T-cell (primary cell): ENCODE measurements at places on chromosomes 7 and 10.

GRCh38 chr10:96125142-96125515, 5.0 kb upstream of the ZNF518A start:
- no peak for DNase-seq

DNA sequence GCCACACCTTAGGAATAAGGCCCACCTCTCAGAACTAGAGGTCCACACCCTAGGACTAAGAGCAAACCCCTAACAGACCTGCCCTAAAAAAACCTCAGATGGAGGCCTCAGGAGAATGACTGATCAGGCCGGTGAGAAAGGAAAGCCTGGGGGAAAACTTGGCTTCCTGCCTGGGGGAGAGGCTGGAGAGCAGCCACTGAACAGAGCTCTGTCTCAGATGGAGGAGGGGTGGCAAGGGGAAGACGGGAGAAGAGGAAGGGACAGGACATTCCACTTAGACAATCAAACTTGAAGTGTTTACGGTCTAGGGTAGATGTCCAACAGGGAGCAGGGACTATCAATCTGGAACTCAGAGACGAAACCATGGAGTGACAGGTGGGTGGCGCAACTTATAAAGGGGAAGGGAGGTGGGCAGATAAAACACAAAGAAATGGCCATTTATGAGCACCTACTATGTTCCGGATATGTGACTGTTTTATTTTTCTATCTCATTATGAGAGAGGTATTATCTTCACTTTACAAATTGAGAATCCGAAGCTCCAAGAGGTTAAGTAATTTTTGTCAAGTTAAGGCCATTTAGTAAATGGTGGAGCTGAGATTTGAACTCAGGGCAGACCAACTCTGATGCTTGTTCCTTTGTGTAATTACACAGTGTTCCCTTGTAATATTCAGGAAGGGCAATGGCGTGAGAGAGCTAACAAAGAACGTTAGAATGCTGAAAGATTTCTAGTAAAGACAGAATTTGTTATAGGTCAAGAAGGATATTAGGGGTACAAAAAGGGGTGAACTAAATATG, 82.6 kb downstream of the DNMBP start:
- DNase-seq: no peak

DNA sequence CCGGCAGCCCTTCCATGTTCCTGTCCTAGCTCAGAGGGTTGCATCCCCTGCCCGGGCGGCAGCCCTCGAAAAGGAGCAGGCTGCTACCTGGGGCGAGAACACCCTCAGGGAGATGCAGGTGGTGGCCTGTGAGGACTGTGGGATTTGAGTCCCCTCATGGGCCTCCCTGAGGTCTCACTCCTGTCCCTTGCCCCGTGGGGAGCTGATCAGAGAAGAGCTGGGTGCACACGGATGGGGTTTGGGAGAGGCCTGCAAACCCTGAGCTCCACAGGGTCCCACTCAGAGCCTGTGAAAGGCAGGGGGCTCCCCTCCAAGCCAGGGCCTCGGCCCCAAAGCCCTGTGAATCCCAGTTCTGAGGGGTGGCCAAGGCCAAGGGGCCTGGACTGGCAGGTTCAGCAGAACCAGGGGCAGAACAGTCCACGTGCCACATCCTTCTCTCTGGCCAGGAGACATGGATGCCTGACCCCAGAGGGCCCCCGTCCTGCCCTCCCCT, 424 bp upstream of the CYP2W1 start:
- DNase-seq: no peak

DNA sequence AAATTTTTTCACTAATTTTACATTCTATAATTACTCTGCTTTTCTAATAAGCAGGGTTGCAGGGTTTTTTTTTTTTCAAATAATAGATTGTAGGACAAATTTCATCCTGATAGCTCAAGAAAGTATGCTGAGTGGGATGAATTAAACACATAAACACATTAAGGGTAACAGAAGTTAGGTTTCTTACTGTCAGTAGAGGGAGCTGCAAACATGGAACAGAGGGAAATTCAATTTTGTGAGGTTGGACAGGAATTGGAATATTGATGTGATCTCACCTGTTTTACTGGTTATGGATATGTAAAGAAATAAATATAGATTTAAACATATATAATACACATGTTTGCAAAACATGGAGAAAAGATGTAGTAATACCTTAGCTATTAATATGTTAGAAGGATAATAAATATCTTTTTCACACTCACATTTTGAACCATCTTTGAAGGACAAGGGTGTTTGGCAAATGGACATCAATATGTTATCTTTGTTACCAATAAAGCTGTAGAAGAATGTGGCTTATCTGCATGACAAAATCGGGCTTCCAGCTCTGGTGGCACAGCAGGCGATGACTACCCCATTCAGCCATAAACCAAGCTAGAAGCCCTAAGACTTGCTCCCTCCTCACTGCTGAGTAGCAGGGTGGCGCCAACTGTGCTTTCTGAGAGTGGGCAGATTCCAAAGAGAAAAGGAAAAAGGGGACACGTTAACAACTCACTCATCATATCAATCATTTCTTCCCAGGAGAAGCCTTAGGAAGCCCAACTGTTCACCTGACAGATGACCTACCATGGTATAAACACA, 1257.4 kb downstream of the GATA3 start:
- no peak for DNase-seq

- no peak for DNase-seq
These were observed 7.5 kb downstream of the SNX13 start for GRCh38 chr7:17932770-17933169.

DNA sequence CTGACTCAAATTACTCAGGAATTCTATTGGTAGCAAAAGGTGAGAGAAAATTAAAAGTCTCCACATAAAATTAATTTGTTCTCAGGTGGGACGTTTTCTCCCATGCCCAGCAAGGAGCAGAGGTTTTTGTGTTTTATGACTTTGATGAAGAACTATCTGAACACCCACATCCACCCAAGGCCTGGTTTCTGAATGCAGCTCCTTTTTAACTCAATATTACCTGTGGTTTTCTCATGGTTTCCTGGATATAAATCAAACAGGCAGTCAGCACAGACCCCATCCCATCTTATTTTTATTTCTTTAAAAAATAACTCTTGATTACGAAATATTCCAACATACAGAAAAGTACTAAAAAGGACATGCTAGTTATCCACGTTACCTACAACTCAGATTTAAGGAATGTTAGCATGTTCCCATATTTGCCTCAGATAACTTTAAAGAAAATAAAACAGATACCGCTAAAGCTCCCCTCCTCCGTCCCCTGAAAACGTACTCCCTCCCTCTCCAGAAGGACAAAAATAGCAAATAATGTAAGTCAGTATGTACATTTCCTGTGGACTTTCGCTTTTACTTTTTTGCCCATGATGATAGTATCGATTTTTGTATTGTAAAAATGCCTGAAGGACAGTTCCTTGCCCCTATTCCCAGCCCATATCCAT, 43.4 kb downstream of the GLI3 start:
- no peak for DNase-seq

- DNase-seq: no peak
These were observed 27.0 kb downstream of the PDLIM1 start for GRCh38 chr10:95263864-95264226.

DNA sequence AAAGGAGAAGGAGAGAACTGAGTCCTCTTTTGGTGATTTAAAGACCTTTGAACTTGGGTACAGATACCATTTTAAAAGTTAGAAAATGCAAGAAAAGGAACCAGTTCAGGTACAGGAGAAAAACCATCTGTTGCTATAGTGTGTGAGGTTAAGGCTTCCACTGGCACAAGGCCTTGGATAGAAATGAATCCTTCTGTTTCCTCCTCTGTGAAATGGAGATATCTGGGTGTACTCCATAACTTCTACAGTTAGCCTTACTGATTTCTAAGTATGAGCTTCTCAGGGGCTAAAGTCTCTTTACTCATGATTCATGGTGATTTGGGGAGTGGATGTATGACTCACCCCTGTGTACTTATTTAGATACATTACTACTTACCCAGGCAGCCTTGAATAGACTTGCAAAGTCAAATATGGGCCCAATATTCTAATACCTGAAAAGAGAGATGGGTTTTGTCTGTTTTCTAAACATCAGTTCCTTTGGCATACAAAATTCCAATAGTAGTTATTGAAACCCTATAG, 117.2 kb upstream of the ADO start:
- DNase-seq: no peak

DNA sequence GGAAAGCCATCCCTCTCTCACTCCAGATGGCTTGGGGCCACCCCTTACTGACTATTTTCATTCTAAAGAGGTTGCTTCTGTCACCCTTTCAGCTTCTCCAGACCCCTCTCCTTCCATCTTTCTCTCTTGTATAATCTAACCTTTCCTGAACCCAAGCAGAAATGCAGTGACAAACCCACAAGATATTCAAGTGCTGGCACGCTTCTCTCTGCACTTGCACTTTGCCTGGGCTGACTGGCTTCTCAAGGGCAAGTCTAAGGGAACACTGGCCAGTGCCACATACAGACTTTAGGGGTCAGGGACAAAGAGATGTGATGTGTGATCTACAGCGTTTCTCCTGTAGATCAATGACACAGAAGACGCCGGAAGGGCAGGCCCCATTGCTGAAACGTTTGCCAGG, 150.4 kb upstream of the LANCL2 start:
- DNase-seq: no peak

- no peak for DNase-seq
These were observed 26.7 kb downstream of the DMBT1 start for GRCh38 chr10:122587098-122587760.

- no peak for DNase-seq
These were observed 27.0 kb downstream of the ABCC2 start for GRCh38 chr10:99809481-99809880.

DNA sequence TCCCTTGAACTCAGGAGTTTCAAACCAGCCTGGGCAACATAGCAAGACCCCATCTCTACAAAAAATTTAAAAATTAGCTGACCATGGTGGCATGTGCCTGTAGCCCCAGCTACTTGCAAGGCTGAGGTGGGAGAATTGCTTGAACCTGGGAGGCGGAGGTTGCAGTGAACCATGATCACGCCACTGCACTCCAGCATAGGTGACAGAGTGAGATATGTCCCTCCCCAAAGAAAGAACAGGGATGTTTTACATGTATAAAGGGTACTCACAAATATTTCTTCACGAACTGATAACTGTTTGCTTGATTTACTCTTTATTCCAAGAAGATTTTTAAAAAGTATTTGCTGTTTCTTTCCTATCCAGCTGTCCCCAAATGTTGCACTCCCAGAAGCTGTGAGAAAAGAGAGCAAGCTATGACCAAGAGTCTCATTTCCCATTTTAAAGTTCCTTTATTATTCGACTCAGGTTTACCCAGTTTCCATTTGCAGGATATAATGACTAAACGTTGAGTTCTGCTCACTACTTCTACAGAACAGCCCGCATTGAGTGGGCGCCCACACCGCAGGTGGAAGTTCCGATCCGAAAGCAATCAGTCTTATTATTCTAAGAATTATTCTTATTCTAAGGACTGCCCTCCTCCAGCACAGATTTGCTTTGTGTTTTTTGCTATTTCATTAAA, 90.7 kb downstream of the APBB1IP start:
- no peak for DNase-seq

GRCh38 chr10:118256825-118257570, 85.1 kb downstream of the FAM204A start:
- no peak for DNase-seq

DNA sequence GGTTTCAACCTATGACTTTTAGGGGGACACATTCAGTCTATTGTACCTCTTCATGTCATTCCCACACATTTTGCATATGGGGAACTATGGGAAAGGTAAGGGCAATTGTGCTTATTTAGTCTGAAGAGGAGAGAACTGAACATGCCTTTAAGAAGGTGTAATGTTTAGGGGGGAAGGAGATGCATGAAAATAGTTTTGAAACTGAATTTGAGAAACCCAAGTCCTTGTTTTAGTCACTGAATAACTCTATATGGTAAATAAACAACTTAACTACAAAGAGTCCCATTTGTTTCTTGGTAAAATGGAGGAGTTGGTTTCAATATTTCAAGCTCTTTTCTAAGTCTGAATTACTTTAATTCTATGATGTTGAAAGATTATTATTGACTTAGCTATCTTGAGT, 166.1 kb downstream of the DNAJB9 start:
- DNase-seq: no peak
